ENCODE measurements at places on chromosomes 11 and 22.

- DNase-seq = no peak
Measured at GRCh38 chr11:117462183-117462863, 134.7 kb downstream of the CEP164 start.

DNA sequence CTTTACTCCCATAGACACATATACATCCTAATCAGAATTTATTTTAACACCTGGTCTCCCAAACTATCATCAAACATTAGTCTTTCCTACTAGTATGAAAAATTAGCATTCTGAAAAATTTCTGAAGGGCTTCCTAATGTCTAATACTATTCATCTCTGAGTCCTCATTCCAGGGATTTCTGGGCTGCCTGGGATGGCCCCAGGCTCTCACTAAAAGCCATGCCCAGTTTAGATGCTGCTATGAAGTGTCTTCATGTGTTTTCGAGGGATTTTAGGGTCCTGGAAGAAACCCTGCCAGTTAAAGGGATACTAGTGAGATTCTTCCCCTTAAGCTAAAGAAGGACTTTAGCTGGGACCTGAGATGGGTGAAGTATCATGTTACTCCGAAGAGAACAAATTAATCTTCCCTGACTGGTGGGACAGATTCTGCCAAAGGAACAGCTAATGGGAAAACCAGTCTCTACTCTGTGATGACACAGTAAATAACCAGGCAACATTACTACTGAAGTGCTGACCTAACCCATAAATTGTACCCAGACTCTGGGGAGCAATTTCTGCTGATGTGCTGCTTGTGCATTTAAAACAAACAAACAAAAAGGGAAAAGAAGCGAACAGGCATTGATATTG lies 342.6 kb downstream of the SOX6 start:
- DNase-seq = no peak

- no peak for DNase-seq
Measured at GRCh38 chr11:50178737-50179136, 146.1 kb downstream of the OR4C45 start.

DNA sequence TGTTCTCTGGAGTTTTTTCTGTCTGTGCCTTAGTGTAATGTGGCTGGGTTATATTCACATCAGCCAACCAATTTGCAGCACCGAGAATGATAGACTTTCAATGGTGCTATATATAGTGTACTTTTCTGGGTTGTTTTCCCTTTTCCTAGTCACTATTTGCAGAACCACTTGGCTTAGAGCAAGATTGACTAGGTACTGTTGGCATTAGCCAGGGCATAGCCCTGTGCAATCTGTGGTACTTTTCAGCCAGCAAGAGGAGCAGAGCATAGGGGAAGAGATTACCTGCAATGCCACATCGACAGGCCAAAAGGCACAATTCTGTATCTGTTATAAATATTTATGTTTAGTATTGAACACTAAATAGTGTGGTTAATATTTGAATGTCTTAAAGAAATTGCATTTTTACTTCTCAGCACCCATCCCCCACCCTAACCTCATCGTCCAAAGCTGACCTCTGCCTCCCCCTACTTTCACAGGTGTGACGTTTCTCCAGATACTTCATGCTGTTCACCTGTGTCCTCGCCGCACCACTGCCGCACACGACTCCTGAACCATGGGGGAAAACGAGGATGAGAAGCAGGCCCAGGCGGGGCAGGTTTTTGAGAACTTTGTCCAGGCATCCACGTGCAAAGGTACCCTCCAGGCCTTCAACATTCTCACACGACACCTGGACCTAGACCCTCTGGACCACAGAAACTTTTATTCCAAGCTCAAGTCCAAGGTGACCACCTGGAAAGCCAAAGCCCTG lies 51.4 kb downstream of the MICAL2 start:
- no peak for DNase-seq

GRCh38 chr11:66665369-66665768 lies 12.3 kb downstream of the RBM4B start:
- DNase-seq = no peak

DNA sequence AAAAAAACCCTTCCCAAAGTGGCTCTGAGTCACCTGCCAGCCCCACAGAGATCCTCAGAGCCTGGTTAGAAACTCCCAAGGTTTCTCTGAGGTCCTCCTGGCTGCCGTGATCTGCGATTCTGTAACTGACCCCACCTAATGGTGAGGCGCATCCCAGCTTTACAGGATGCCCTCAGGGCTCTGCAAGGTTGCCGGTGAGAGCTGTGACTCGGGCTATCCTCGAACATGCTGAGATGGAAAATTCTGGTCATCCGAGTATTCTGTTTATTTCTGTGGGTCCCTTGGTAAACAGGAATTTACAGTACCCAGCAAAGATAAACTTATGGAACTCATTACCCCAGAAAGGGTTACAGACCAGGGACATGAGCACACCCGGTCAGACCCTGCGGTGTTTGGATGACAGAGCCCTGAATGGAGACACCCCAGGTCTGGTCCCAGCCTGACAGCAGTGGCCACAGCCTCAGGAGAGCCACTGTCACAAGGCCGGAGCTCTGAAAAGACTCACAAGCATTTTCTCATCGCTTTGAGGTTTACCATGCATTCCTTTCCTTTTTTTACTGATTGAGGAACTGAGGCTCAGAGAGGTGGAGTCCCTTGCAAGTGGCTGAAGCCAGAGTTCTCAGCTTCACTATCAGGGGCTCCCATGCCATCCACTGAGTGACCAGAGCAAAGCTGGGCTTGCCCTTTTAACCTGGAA lies 22.2 kb downstream of the LIF start:
- no peak for DNase-seq

GRCh38 chr11:118908264-118908663 lies 17.5 kb downstream of the BCL9L start:
- DNase-seq = no peak

DNA sequence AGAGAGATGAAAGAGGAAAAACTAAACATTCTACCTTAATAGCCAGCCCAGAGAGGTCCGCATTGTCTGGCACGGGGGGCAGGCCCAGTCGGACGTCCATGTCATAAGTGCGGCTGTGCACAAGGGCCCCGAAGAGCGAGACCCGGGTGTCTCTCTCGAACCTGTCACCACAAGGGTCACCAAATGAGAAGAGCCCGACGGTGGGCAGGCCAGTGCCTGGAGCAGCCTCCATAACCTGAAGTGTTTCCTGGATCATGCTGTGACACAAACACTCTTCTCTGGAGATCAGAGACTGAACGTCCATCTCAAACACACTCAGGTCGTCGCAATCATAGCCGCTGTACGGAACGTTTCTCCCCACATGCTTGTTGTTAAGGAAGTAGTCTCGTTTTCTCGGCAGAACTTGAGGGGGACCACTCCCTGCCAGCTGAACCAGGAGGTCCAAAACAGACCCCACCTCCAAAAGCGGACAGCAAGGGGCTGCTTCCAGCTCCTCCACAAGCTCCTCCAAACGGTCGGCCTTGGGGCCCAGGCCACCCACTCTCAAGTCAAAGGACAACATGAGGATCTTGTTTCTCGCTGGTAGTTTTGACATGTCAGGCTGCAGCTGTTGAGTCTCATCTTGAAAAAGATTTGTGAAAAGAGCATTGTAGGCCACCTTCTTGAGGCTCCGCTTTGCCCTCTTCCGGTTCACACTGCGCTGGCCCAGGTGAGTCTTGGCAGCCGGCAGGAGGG lies 971 bp downstream of the TUBGCP6 start:
- no peak for DNase-seq

DNA sequence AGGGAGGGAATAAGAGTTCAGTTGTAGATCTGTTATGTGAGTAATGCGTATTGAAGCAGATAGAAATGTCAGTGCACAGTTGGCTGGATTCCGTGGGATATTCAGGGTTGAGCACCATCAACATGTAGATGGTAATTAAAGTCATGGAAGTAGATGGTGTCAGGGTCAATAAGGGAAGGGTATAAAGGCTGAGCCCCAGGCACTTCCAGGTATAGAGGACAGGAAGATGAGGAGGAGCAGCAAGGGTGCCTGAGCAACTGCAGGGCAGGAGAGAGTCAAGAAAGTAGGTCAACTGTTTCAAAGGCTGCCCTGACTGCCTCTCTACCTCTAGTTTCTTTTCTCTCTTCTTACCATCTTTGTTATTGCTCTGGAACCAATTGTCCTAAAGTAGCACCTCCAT lies 85.9 kb downstream of the MICAL2 start:
- DNase-seq = no peak

- no peak for DNase-seq
Measured at GRCh38 chr22:43216738-43217137, 29.8 kb upstream of the TTLL12 start.

- no peak for DNase-seq
Measured at GRCh38 chr11:111378861-111379601, at the start of gene POU2AF1. Gene POU2AF1 (minus strand): TSS chr11:111379275. CDS start chr11:111379177, 98 bp downstream.

GRCh38 chr22:45120931-45121330 lies 42.8 kb upstream of the NUP50 start:
- DNase-seq = no peak

DNA sequence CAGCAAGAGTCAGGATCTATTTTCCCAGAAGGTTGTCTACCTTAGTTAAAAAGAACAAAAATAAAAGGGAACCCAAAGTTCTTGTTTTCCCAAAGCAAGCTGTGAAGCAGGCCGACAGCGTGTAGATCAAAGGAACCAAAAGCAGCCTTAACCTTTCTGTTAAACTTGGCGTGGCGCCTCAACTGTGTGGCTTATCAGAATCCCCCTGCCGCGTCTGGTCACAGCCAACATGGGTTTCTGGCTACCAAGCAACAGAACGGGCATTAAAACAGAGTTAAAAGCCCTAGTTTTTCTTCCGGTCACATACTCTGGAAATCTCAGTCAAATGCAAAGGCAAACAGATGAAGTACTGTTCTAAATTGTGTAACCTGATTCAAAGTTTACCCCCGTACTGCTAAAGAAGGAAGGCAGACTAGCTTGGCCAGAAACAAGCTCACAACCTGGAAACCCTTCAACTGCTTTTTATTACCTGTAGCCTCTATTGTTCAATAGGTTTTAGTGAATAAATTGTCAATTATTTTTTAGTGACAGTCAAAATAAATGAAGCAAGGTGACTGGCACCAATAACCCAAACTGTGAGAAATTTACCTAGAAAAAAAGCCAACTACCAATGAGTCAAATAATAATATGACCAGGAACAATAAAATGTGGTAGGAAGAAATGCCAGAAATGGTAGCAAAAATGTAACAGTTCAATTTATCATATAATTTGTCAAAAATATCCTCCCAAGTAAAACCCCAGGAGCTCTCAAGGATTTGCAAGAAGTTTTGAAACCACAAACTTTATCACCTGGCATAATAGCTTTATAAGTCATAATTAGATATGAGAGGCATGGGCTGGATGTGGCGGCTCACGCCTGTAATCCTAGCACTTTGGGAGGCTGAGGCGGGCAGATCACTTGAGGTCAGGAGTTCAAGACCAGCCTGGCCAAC lies 21.4 kb downstream of the CHKA start:
- no peak for DNase-seq

DNA sequence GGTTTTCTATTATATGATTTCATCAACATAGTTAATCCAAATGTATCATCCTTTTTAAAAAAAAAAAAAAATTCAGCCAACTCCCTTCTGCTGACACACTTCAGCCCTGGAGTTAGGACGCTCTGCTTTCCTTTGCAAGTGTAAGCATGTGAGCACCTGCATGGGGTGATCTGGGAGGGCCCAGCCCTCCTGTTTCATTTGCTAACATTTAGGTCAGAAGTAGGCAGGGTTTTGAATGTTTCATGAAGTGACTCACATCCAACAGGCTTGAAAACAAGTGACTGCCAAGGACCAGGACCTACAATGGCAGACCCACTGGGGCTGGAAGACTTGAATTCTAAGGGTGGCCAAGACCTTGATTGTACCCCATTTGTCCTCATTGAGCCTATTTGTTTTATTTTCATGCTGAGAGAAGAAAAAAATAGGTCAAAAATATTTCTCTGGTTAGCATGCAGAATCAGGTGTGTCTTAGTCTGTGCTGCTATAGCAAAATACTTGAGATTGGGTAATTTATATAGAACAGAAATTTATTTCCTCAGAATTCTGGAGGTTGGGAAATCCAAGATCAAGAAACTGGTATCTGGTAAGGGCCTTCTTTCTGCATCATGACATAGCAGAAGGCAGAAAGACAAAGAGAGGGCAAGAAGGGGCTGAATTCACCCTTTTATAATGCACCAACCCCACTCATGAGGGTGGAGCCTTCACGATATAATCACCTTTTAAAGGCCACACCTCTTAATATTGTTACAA lies 137.6 kb downstream of the CD44 start:
- no peak for DNase-seq

DNA sequence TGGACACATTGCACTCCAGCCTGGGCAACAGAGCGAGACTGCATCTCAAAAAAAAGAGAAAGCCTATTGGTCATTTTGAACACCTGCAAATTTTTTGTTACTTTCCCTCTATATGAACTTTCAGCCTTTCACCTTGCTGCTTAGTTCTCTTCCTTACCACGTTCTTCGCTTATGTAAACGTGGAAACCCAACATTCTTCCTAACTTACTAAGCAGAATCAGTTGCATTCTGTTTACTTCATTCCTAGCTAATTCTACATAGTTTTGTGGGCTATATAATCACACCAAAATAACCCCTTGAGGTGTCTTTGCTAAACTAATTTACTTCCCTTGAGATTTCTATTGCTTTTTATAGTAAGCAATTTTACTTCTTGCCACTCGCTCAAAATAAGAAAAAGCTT lies 23.2 kb downstream of the MS4A4A start:
- no peak for DNase-seq

GRCh38 chr22:30436196-30436595 lies 10.6 kb downstream of the MTFP1 start:
- no peak for DNase-seq
